ENCODE measurements at places on chromosomes 5 and 9.
A peak's percentile ranks its signal among the peaks of the same experiment; 100 is the strongest.

GRCh38 chr5:173496883-173497255 lies 119.6 kb downstream of the BOD1 start:
- no peak for DNase-seq

- DNase-seq: no peak
These were observed 391.4 kb downstream of the SH3GL2 start for GRCh38 chr9:17970277-17970676.

DNA sequence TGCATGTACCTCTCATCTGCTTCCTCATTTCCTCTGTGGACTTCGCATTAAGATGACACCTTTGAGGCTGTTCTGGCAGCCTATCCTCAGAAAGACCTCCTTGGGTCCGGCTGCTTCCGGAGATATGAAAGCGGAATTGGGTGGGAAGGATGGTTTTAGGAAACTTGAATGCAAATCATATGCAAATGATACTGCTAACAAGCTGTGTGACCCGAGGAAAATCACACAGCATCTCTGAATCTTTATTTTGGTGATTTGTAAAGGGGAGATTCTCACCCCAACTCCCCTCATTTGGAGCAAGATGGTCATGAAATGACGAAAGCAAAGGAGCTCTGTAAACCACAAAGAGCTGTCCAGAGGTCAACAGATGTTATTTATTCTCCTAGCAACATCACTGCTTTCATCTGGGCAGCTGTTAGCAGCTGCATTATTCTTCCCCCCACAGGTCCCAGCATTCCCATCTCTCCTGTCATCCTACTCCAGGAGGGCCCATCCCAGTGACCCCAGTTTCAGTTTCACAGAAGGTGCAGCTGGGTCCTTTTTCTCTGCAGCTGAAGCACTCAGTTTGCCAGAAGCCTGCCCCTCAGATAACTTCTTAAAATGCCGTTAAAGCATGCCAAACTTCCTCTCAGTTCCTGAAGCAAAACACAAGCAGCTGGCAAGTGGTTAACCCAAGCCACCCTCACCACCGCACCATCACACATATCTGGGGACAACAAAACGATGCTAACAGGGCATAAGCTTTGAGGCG lies 269.5 kb downstream of the SEC61B start:
- DNase-seq: no peak

DNA sequence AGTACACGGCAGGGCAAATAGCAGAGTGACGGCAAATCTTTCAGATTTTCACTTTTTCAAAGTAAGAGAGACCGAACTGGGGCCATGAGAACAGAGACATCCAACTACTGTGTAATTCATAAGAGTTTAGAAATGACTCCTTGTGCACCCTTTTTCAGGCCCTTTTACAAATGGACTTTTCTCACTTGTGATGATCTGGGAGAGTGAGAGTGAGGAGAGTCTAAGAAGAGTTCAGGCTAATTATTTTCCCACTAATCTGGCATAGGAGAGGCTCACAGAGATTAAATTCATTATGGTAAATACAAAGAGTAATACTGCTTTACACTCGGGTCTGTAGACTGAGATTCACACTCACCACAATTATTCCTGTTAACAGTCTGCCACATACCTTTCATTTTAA lies 880 bp upstream of the CCNG1 start:
- DNase-seq: no peak

GRCh38 chr9:132214027-132214622 lies 52.3 kb downstream of the NTNG2 start:
- DNase-seq: no peak

GRCh38 chr5:10288592-10289219 lies 19.0 kb downstream of the CMBL start:
- DNase-seq: no peak

- no peak for DNase-seq
These were observed 780 bp downstream of the CDC37L1 start for GRCh38 chr9:4680173-4680525.

GRCh38 chr5:140113180-140113698 lies 670 bp upstream of the PURA start:
- DNase-seq: no peak

GRCh38 chr5:94796586-94796985 lies 178.1 kb downstream of the SLF1 start:
- DNase-seq: no peak

GRCh38 chr9:9483175-9483574 lies 1129.6 kb downstream of the PTPRD start:
- DNase-seq: no peak

GRCh38 chr5:145853781-145854376 lies 18.7 kb upstream of the PRELID2 start:
- DNase-seq: no peak

- peak; percentile 66 for DNase-seq
These were observed 272.9 kb upstream of the PTGER4 start for GRCh38 chr5:40406741-40407211.

DNA sequence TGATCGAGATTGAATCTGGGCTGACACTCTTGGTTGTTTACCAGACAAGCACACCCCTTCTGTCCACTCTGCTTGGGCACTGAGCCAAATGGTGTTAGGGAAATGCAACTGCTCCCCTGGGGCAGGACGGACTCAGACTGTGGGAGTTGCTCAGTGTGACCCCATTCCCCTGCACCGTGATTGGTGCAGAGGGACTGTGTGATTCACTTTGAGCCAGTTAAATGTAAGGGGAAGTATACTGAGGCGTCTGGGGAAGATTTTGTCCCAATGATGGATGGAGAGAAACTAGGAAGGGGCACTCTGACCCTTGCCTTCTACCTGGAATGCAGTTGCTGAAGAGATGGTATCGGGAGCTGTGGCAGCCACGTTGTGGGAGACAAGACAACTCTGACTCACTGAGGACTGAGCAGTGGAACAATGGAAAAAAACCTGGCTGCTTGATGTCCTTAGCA lies 196.0 kb upstream of the ANKRD55 start:
- no peak for DNase-seq

- no peak for DNase-seq
These were observed 156.5 kb upstream of the NFIL3 start for GRCh38 chr9:91580136-91580535.

GRCh38 chr5:96597438-96598020 lies 64.6 kb upstream of the CAST start:
- no peak for DNase-seq
